ENCODE measurements at places on chromosomes 13 and 19.
A peak's percentile ranks its signal among the peaks of the same experiment; 100 is the strongest.

- DNase-seq, result no peak
Observed at GRCh38 chr19:38817081-38817480, 4.3 kb upstream of the LGALS4 start.

DNA sequence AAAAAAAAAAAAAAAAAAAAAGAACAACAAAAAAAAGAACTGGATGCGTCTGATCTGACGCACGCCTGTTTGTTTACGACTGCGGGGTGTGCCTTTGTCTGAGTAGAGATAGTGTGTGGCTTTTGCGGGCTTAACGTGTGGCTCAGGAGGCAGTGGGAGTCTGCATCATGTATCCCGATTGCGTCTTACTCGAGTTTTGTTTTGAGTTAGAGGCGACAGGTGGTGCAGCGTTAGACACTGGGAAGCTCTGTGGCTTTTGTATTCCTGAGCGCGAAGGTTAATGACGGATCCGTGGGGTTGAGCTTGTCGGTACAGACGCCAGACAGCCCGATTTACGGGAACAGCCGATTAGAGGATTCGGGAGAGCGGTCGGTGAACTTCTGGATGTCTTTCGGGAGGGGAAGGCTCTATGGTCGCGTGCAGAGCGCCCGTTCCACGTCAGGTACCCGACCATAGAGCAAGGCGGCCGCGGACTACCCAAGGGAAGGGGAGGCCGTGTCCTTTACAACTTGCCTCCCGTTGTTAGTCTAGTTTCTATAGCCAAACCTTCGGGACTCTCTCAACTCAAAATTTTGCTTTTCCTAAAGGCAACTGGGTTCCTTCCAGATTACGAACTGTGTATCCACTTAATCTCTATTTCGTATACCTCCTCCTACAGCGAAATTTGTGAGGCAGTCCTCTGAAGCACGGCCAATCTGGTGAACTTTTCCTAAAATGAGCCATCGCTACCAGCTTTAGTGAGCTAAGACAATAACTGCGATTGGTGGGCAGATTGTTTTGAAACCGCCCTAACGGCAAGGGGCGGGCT is 926 bp upstream of the HNRNPUL1 start:
- peak; percentile 86 for DNase-seq

DNA sequence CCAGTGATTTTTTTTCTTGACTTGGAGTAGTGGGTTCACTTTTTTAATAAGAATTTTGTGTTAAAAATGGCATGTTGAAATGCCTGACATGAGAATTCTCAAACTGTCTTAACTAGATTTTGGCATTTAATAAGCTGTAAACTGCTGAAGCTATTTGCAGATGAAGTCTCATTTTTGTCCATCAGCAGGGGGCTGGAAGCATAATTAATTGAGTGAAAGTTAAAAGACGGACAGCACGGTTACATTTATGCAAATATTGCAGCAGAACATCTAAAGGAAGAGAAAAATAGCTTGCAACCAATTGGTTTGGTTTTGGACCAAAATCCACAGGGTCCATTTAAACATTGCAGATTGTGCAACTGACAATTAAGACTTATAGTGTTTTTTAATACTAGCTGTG is 837.3 kb upstream of the KLHL1 start:
- DNase-seq, result no peak

DNA sequence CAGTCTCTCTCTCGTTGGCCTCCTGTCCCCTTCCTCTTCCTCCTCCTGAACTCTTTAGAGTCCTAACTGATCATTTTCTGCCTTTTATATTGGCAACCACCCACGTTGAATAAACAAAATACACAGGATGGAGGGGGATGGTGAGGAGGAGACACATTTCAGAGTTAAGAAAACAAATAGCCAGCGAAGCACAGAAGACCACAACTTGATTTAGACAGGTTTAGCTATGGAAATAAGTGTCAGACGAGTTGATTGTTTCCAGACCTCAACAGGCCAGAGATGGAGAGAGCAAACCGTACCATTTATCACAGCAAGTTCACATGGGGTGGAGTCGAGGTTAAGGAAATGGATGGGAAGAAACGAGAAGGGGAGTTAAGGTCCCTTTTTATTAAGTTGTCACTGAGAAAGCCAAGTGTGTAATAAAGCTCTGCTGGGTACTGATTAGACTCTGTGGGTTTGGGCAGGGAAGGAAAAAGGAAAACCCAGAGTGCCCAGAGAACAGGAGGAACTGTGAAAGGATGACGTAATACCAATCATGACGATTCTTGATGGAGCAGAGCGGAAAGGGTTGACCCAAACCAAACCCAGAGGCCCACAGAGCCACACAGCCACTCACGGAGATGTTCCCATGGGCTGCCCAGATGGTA is 11.1 kb upstream of the SERP2 start:
- no peak for DNase-seq

DNA sequence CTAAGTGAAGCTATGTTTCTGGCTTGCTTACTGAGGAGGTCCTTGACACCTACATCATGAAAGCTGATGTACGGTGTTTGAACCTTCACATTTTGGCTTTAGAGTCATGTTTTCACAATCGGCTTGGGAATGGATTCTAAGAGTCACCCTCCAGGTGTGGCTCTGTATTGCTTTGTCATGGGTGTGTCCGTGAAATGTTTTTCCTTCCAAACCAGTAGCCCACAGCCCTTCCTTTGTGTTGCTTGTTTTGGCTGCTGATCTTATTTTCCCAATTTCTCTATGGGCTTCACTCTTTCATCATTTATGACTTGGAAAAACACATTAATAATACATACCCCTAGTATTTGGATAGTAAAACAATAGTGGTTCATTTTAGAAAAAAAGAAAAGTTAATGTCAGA is 240.6 kb downstream of the GGACT start:
- DNase-seq, result no peak

DNA sequence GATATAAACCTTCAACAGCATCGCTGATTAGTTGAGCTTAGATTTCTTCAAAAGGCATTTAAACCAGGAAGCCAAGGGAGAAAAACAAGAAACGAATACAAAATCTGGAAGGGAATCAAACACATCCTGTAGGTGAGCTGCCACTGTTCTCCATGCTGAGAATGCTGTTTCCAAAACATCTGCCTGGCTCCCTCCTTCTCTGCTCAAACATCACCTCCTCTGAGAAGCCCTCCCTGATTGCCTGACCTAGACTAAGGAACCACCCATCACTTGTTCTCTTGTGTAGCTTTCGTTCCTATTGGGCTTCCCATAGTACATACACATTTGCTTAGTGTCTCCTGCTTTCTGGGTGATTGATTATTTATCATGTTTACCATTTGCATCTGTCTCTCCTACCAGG is 152.7 kb downstream of the CACNA1A start:
- no peak for DNase-seq

GRCh38 chr13:66410314-66410713 is 819.8 kb downstream of the PCDH9 start:
- DNase-seq, result no peak

GRCh38 chr13:46317120-46317519 is 69.9 kb downstream of the RUBCNL start:
- DNase-seq, result no peak
